Activated CD8-positive, alpha-beta T cell treated with anti-CD3 and anti-CD28 coated beads, Interleukin-2, amount 10 ng/mL, durations not matched to agents 7 days and 5 days (primary cell): ENCODE measurements at places on chromosomes 5 and 9.

- DNase-seq = no peak
Measured at GRCh38 chr5:159405611-159406031, 75.3 kb upstream of the IL12B start.

- no peak for DNase-seq
Measured at GRCh38 chr5:143248822-143249579, 154.5 kb downstream of the NR3C1 start.

DNA sequence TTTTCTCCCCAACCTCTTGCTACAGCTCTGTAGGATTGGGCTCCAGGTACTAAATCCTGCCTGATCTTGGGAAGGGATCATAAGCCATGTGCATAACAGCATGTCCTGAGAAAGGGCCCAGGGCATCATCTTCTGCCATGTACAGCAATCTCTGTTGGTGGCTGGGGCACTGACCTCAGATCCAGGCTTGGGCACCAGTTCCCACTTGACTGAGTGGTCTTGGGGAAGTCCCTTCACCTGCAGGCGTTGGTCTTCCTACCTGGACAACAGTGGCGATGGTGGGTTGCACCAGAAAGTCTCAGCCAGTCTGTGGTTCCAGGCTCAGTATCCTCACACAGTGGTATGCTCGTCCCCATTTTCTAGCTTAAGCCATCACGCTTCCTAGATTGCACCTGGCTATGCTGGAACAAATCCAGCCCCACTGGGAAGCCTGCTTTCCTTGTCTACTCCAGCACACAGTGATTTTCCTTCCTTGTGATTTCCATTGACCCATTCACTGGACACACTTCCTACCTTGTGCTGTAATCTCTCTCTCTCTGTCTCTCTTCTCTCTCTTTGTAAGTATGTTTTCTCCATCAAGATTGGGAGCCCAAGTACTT is 121.7 kb upstream of the PITX1 start:
- DNase-seq = no peak

- no peak for DNase-seq
Measured at GRCh38 chr5:90834711-90835110, 276.1 kb downstream of the ADGRV1 start.

GRCh38 chr5:174396541-174396940 is 327.8 kb upstream of the MSX2 start:
- no peak for DNase-seq

- DNase-seq = no peak
Measured at GRCh38 chr5:54799645-54800044, 185.7 kb downstream of the ESM1 start.

DNA sequence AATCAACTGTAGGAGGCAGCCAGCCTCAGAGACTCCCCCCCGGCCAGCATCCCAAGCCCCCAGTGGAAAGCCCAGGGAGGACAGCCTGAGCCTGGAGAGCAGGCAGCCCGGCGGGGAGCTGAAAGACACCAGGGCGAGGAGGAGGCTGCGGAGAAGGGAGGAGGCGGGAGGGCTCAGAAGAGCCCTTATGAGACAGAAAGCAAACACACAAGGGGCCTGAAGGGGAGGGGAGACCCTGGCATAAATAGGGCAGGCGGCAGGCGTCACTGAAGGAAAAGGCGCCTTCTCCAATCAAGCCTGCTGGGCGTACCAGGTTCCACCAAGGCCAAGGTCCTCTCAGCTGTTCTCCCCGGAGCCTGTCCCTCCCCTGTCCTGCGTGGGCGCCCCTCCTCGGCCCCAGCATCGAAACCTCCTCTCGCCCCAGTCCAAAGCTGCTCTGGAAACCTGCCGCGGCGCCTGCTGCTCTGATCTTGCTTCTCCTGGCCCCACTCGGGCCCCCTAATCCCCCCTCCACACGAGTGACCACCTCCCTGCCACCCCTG is 1.3 kb downstream of the SLC9A3 start:
- DNase-seq = no peak
